ENCODE measurements at places on chromosomes 7 and 10.
A peak's percentile ranks its signal among the peaks of the same experiment; 100 is the strongest.

DNA sequence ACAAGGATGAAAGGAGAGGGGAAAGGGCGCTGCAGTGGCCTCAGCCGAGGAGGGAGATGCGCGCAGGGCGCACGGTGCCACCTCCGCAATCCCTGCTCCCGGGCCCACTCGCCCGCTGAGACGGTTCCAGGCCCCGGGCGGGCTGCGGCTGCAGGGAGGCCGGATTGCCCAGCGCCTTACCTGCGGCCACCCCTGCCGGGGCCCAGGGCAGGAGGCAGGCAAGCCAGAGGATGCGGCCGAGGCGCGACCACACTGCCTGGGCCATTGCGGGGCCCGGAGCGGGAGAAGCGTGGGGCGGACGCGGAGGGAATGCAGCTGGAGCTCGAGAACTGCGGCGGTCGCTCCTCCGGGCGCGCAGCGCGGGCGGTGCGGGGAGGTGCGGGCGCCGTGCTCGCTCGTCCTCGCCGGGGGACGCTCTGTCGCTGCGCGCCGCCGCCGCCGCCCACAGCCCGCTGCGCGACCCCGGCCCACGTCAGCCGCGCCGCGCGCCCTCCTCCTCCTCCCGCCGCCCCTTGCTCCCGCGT is at the start of gene TMEM130:
TMEM130 (minus strand) TSS at position 418 of the 524 bp plus-strand sequence; CDS start at position 265, 153 bp downstream.
- DNase-seq, result no peak

DNA sequence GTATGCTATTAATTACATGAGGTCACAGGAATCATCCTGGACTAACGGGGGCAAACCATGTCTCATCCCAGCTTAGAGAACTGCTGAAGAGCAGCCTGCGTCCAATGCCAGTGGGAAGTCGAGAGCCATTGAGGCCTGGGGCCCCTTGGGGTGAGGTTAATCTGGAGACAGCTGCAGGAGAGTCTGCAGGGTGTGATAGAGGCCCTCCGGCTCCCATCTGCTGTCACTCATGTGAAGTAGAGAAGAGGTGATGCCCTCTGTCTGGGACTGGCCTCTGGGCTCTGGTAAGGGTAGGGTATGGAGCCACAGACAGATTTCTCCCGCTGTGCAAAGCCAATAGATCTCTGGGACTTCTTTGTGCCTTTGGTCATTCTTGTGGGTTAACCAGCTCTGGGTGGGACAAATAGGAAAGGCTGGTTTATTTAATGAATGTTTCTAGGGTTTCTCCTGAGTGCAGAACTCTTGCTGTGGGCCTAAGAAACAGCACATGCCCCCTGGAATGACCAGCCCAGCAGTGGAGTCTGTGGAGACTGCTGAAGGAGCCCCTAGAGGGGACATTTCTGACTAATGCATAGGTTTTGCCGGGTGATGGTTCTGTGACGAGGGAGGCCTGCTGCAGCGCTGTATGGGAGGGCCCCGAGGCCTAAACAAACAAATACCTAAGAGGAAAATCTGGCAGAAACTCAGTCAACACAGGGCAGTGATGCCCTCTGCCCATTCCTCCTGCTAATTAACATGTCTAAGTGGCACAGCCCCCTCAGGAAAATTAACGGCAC is 34.5 kb downstream of the CRHR2 start:
- peak; percentile 24 for DNase-seq

- DNase-seq, result no peak
These were observed 104.5 kb downstream of the GRID1 start for GRCh38 chr10:86261941-86262687.

GRCh38 chr10:111525696-111526095 is 448.9 kb downstream of the ADRA2A start:
- DNase-seq, result no peak

DNA sequence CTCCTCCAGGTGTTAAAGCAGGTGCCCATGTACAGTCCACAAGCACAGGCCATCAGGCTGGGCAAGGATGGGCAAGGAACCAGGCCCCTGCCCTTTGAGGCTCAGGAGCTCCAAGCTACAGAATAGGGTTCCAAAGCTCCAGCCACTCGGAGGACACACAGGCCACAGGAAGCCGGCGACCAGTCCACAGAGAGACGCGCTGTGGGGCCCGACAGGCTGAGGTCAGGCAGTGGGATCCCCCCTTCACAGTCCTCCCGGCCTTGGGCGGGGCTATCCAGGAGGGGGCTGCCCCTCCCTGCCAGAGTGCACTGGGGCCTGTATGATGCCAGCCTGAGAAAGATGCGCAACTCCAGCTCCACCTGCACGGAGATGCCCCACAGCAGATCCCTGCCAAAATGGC is 34.0 kb downstream of the MAD1L1 start:
- no peak for DNase-seq

DNA sequence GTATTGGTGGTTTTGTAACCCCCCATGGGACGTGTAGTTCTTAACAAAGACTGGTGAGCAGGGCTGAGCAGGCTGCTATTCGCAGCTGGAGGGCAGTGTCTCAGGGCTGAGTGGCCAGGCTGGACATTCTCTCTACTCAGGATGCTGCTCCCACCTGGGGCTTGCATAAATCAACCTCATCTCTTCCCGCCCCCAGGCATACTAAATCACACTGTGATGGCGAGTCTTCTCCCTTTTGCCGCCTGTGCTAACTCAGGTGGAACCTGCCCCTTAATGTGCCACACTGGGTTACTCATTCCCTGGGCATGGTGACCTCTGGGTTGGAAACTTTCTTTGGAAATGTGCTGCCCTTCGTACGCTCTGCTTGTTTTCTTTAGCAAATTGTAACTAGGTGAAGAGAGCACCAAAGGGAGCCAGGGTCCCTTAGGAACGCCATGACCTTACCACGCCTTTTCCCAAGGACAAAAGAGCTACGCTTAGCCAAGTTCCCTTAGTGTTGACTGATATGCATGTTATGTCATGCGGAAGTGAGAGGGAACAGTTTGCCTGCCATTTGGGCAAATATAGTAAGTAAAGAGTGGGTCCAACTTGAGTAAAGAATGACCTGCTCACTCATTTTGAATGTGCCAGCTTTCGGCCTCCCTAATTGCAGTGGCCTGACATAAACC is 40.4 kb upstream of the COBL start:
- DNase-seq, result no peak

DNA sequence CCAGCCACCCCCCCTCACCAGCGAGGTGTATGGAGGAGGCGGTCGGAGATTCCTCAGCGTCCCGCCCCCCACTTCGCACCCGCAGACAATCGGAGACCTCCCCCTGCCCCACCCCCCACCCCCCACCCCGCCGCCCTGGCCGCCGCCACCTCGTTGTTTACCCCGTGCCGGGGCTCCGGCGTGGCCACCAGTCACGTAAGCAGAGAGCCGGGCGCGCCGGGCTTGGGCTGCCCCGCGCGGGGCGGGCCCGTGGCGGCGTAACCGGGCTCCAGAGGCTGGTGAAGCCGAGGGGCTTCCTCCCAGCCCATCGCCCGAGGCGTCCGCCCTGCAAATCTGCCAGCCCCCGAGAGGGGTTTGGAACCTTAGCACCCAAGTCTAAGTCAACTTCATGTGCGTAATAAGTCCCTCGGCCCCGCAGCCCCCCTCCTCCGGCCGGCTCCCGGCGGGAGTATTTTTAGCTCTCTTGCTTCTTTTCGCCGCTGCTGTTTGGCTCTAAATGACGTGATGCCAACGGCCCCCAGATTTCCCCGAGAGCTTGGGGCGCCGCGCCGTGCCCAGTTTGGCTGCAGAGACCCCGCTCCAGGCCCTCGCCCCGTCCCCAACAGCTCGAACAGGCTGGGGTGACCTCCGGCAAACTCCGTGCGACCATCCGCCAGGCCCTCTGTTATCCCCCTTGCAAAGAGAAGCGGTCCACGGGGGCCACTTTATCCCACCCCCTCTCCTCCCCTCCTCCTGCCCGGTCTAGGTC is 2.7 kb downstream of the MXI1 start:
- DNase-seq, result peak; percentile 45

GRCh38 chr7:158442260-158442659 is 145.4 kb downstream of the PTPRN2 start:
- DNase-seq, result no peak

GRCh38 chr7:24975644-24976260 is 4.2 kb downstream of the OSBPL3 start:
- no peak for DNase-seq

GRCh38 chr10:68253346-68253745 is 21.4 kb upstream of the ATOH7 start:
- no peak for DNase-seq

DNA sequence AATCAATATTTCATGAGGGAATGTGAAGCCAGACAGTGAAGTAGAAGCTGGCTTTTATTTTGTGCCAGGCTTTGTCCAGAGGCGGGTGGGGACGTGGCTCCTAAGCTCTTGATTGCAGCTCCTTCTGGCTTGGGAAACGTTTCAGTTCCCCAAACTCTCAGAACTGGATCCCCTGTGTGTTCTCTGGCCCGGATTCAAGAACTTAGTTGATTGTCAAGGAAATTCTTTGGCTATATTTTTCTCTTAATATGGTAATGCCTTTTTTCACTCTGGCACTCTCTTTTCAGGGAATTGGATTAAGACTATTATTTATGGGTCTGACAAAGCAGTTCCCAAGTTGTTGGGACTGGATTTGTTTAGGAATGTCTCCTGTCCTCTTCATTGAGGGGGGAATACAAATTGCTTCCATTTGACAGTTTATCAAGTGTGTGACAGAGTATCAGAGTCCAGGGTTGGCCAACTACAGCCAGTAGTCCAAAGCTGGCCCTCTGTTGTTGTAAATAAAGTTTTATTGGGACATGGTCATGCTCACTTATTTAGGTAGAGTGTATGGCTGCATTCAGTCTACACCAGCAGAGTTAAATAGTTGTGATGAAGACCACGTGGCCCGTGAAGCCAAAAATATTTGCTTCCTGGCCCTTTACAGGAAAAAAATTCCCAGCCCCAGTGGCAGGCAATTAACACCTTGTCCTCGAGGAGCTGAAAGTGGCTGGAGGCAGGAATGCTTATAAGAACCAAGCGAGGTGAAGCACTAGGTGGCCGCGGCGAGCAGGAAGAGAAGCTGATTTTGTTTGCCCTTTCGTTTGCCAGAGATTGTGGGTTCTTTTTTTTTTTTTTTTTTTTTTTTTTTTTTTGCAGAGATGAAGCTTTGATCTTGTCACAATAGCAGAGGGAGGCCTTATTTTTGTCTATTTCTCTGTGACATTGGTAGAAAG is 34.3 kb downstream of the HTRA1 start:
- DNase-seq, result peak; percentile 85

DNA sequence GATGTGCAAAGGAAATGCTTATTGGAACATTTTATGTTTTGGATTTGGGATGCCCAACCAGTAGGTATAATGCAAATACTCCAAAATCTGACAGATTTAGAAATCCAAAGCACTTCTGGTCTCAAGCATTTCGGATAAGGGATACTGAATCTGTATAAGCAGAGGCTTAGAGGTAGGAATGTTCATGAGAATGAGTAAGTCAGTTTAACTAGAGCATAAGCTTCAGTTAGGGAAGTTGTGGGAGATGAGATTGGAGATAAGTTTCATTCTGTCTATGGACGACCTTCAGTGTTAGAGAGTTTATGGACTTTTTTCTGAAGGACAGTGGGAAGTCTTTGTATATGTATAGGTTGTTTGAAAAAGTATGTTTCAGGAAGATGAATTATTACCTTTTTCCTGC is 10.4 kb downstream of the TAX1BP1 start:
- no peak for DNase-seq

GRCh38 chr10:1280466-1281404 is 224.6 kb downstream of the WDR37 start:
- no peak for DNase-seq

DNA sequence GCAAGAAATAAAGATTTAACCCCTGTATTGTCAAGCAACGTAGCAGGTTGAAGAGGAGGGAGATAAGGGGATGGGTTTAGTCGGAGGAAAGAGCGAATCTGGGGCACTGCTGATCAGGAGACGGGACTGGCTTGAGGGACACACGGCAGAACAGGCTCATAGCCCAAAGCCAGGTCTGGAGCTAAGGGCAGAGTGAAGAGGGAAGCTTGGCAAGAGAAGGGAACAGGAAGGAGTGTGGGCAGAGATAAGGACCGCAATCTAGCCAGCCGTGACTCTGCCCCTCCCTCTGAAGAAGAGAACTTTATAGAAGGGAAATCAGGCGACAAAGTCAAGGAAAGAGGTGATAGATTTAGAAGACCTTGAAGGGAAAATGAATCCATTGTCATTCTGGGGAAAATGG is 67.6 kb downstream of the CAV1 start:
- DNase-seq, result no peak

DNA sequence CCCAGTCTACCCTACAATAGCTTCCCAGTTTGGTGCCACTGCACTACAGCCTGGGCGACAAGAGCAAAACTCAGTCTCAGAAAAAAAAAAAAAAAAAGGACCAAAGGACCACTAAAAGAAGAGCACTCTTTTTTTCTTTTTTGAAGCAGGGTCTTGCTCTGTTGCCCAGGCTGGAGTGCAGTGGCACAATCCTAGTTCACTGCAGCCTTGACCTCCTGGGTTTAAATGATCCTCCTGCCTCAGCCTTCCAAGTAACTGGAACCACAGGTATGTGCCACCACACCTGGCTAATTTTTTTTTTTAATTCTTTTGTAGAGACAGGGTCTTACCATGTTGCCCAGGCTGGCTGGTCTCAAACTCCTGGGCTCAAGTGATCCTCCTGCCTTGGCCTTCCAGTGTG is 14.0 kb downstream of the PLAU start:
- no peak for DNase-seq

GRCh38 chr7:9822458-9823290 is 1151.0 kb upstream of the PHF14 start:
- DNase-seq, result no peak

DNA sequence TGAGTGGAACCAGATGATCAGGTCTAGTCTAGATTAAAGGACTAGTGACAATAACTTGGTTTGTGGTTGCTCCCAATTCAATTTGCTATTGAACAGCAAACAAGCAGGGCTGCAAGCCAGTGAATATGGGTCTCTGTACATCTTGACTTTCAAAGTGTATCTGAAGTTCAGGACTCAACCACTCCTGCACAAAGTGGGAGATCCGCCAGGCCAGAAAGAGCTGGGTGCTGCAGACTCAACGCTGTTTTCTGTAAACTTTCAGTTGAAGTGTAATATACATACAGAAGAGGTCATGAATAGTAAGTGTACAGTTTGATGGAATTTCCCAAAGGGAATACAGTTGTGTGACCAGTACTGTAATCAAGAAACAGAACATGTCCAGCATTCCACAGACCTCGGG is 416.6 kb downstream of the RPS24 start:
- DNase-seq, result no peak

- peak; percentile 6 for DNase-seq
These were observed 13.2 kb downstream of the ARHGAP19 start for GRCh38 chr10:97279121-97279815.

DNA sequence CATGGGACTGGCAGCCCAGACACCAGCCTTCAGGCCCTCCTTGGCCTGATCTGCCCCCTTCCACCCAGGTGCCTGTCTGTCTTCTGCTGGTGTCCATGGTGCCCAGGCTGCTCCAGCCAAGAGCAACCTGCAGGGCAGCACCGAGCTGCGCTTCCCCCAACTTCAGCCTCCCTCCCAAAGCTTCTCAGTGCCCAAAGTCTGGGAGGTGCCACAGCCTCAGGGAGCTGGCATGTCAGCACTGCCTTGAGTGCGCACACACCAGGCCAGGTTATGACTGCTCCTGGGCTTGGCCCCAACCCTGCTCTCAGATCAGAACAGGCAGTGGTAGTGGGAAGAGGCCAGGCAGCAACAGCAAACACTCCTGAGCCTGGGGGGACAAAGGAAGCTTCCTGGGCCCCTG is 304.6 kb upstream of the NRG3 start:
- no peak for DNase-seq

GRCh38 chr7:151895631-151896031 is 18.7 kb upstream of the PRKAG2 start:
- DNase-seq, result peak; percentile 57

- no peak for DNase-seq
These were observed 239.3 kb downstream of the AUTS2 start for GRCh38 chr7:69837387-69838068.
